ENCODE measurements at places on chromosomes 7 and 10.

DNA sequence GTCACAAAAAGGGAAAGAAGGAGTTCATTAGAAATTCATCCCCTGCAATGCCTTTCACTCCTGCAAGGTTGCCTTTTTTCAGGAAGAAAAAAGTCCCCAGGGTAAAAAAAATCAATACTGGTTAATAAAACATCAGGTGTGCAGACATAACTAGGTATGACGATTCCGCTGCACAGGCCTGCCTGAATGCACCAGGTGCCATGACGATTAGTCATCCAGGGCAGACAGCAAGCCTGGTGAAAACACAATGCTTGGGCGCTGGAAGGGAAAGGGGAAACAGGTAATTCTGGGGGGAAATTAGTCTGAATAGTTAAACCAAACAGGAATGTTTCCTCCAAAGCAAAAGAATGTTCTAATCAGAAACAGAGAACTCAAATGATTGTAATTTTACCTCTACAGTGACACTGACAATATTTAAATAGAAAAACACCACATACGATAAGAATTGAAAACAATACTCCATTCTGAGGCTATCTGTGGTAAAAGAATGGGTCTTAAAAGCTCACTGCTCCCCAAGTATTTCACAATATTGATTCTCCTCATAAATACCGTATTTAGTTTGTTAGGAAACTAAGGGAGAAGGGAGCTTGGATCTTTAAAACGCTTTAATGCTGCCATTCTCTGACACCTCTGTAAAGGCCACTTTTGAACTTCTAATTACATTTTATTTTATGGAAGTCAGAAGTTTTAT, 45.2 kb downstream of the VPS41 start:
- DNase-seq, result no peak

DNA sequence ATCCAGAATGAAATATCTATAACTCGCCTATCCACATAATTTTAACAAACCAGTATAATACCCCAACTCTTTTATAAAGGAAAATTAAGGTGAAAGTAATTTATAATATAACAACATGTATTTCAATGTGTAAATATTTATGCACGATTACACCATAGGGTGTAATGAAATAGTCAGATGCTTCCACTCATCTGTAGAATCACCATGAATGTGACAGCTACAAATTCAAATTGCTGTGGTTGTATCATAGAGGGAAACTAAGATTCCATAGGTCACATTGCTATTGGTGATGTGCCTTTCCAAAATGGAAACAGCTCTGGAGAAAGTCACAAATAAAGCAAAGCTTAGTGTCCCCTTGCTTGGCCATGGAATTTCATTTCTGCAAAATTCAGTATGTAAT, 95.7 kb downstream of the CPED1 start:
- no peak for DNase-seq

DNA sequence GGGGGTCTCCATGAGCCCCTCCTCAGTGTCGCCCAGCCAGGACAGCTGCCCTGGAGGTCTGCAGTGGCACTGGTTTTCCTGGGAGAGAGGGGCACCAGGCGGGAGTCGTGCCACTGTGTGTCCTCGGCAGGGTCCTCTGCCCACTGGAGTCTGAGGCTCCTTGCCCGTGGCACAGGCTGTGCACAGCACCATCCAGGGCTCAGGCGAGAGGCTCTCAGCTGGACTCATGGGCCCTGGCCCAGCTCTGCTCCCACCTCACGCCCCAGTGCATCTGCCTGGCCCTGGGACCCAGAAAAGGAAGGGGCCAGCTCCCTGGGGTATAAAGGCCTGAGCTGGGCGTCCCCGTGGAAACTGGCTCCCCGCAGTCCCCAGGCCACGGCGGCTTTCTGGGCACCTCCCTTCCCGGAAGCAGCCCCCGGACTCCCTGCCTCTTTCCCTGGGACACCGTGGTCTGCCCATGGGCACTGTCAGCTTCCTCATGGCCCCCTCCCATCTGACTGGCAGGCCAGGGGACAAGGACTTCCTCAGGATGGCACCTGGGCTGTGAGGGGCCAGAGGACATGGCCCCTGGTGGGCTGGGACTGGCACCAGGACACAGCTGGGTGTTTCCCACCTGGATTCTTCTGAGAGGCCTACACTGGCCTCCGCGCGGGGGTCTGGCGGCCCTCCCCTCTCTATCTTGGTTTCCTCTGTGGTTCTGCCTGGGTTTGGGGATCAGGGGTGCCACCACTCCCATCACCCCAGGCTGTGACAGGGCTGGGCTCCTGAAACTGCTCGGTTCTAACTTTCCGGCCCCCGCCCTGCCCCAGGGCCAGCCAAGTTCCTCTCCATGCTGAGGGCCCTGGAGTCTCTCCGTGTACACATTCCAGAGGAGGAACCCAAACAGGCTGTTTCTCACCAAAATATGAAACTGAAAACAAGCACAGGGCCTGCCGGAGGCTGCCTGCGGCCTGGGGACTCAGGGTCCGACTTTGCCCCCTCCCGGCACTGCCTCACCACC, 5.5 kb downstream of the FOXL3 start:
- DNase-seq, result no peak

GRCh38 chr10:100008142-100008522, 1.6 kb downstream of the DNMBP start:
- no peak for DNase-seq

- DNase-seq, result no peak
These were observed 273.0 kb downstream of the CCDC3 start for GRCh38 chr10:12728494-12728893.

DNA sequence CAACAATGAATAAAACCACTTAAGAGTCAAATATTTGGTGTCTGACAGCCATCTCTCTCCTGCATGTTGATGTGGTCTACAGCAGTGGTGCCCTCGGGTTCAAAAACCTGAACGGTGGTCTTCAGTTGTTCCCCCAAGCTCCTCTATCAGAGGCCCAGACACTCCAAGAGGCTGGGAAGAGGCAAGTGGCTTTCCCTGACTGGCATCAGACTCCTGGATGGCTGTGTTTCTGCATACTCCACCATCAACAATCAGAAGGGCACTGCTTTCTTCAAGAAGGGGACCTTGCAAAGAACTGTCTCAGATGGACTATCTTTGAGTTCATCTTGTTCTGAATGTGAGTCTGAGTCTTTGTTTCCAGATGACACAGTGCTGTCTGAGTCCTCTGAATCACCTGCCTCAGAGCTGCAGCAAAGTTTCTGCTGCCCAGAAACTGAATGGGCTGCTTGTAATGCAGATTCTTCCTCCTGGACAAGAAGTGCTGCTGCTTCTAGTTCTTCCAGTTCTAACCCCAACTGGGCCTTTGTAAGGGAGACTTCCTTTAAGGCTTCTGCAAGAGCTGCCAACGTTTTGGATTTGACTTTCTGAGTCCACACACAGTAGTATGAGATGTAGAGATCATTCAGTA, 5.9 kb upstream of the SGMS1 start:
- no peak for DNase-seq
